ENCODE measurements at places on chromosomes 1 and 21. TPM values are rescaled to one million over a fixed set of nuclear protein-coding genes. Genes with fewer than 3 reads are reported as not detected.

The USH2A gene
- total RNA-seq: not detected

- no peak for ATAC-seq
Measured at GRCh38 chr21:35163411-35163810, 114.3 kb upstream of the RUNX1 start.

DNA sequence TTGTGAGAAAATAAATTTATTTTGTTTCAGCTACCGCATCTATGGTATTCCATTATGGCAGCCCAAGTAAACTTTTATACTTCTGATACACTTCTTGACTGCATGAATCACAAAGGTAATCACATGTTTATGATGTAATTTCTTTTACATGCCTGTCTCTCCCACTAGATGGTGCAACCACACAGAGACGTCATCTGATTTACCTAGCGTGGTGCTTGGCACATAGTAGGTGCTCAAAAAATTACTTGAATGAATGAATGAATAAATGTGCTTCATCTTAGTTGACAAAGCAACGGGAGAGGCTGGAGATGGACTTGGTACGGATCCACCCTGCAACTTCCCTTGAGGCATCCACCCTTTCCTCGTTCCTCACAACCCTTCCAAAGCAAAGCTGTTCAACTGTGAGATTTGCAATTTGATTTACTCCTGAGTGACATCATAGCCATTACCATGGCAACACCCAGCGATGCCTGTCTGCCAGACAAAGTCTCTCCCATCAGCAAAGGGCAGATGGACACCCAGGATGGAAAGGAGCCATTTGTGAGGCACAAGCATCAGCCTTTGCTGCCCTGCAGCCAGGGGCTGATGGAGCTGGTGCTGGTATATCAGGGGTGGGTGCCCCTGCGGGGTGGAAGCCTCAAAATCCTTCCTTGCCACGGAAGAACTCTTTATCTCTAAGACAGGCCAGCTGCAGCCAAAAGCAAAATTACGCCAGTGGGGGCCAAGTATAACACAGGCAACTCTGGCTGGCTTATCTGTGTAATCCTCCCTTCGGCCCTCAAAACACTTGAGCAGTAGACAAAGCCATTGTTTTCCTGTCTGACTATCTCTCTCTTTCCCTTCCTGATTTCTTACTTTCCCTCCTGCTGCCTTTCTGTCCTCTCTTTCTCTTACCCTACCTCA, 18.9 kb upstream of the VWA5B1 start:
- ATAC-seq: no peak

DNA sequence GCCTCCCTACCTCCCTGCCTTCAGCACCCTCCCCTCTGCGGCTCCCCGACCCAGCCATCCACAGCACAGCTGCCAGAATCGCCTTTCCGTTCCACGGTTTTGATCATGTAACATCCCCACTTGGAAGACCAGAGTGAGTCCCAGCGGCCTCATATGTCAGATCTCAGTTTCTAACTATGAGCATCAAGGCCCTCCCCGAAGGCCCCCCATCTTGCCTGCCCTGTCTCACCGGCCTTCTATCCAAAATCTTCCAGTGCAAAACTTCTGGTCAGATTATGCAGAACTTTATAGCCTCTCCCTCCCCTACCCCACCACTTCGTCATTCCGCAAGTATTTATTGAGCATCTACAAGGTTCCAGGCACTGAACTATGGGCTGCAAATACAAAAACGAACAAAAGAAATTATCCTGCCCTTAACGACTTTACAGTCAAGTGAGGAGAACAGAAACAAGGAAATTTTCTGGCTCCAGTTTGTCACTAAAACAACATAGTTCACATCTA, 20.3 kb upstream of the LMX1A start:
- ATAC-seq: no peak

Data from activated T-helper 17 cell treated with anti-CD3 and anti-CD28 coated beads, Interleukin-2, amount 50 U/mL, for 72 hours (primary cell).